Cerebellum (tissue), 4 donors: ENCODE measurements at places on chromosomes 3 and 15. TPM values are rescaled to one million over a fixed set of nuclear protein-coding genes. Genes with fewer than 3 reads are reported as not detected.

The AMOTL2 gene
- total RNA-seq = 49.3 TPM

The GOLGA6L9 gene
- total RNA-seq = 9.5 TPM

The COL6A6 gene
- total RNA-seq = 5.4 TPM

The BRPF1 gene
- 15.0 TPM for total RNA-seq

The SSUH2 gene
- 0.91 TPM for total RNA-seq

The PYGO1 gene
- 55.6 TPM for total RNA-seq

The TNFAIP8L3 gene
- total RNA-seq = 3.2 TPM

The SLC9A9 gene
- total RNA-seq = 14.4 TPM

The STXBP5L gene
- total RNA-seq = 46.9 TPM

The BSN gene
- 13.7 TPM for total RNA-seq

The EFCC1 gene
- 1.6 TPM for total RNA-seq

The CHRNA3 gene
- total RNA-seq = 7.6 TPM

The IFT80 gene
- 55.4 TPM for total RNA-seq

The LIPC gene
- total RNA-seq = not detected

The OR5K2 gene
- not detected for total RNA-seq

The GOLGA8T gene
- total RNA-seq = 0.64 TPM

The CERS3 gene
- total RNA-seq = 0.73 TPM

The PARP15 gene
- 0.36 TPM for total RNA-seq

The SCAANT1 gene
- not detected for total RNA-seq

The C2CD4A gene
- 0.73 TPM for total RNA-seq

The DAZL gene
- total RNA-seq = 0.09 TPM

The GATA2 gene
- total RNA-seq = 2.0 TPM

The IGSF10 gene
- total RNA-seq = 3.9 TPM

The BTD gene
- total RNA-seq = 19.3 TPM

The PROS1 gene
- 16.1 TPM for total RNA-seq

The CRABP1 gene
- total RNA-seq = 9.9 TPM

The GASK1A gene
- total RNA-seq = 11.4 TPM

The HRG gene
- total RNA-seq = not detected

The CCDC54 gene
- 0.54 TPM for total RNA-seq

The DISP2 gene
- 30.9 TPM for total RNA-seq

The GPR149 gene
- total RNA-seq = 2.7 TPM

The XCR1 gene
- total RNA-seq = not detected

The CPA3 gene
- total RNA-seq = 0.54 TPM

The ACOX2 gene
- total RNA-seq = 3.4 TPM

The SMCO1 gene
- total RNA-seq = not detected

The ITGB5 gene
- total RNA-seq = 17.1 TPM

The IGF1R gene
- 68.7 TPM for total RNA-seq

The CLDN18 gene
- 0.09 TPM for total RNA-seq

The GRM7 gene
- 52.4 TPM for total RNA-seq

The PKM gene
- total RNA-seq = 327 TPM

The OXTR gene
- total RNA-seq = 3.2 TPM

The GNB4 gene
- 58.7 TPM for total RNA-seq

The TIMP4 gene
- 17.6 TPM for total RNA-seq

The PRRT3 gene
- total RNA-seq = 5.5 TPM

The C3orf49 gene
- not detected for total RNA-seq

The IMPG2 gene
- total RNA-seq = 2.4 TPM

The FOXL2 gene
- total RNA-seq = 0.45 TPM

The LMAN1L gene
- total RNA-seq = 0.09 TPM

The HRH1 gene
- 5.8 TPM for total RNA-seq

The UBE2E1 gene
- total RNA-seq = 76.2 TPM

The MAPKAPK3 gene
- total RNA-seq = 12.2 TPM

The RAB6B gene
- total RNA-seq = 50.9 TPM

The CFAP100 gene
- 1.8 TPM for total RNA-seq
